Activated T-cell treated with anti-CD3 and anti-CD28 coated beads for 24 hours (primary cell): ENCODE measurements at places on chromosomes 3 and 15.

DNA sequence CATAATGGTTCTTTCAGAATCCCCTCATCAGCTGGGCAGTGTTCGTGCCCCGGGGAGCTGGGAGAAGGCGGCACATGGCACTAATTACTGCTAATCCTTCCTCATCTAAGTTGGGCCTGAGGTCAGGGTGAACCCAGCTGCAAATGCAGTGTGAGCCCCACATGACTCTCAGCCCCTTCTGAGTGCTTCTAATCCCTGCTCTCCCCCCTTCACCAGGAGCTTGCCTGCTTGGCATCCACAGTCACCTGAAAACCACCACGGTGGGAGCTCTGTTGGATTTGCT, 455 bp upstream of the TRPM1 start:
- no peak for DNase-seq

DNA sequence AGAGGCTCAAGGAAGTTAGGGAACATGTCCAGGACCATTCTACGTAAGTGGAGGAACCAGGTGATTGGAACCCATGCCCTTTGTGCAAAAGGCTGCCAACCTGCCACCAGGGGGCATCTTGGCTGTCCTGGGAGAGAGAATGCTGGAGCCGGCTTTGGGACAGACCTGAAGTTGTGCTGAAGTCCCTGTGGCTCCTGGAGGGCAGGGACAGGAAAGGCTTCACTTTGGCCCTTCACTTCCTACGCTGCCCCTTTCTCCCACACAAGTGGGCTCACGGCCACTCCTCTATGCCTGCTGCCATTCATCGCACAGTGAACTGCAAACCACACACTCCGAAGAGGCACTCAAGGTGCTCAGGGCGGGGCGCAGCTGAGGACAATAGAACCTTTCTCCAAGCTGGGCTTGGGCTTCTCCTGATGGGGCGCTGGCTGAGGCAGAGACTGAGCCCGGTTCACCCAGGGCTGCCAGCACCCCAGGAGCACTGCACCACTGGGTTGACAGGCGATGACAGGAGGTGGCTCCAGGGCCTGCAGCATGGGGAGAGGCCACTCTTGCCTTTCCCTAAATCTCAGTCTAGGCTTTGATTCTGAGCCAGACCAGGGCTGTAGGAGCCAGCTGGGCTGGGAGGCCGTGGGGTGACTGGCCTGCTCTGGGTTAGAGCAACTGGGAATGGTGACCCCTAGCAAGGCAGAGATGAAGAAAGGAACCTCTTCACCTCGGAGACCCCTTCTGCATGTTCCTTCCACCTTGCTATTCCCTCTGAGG, 8.4 kb downstream of the SHF start:
- DNase-seq, result peak; percentile 23

DNA sequence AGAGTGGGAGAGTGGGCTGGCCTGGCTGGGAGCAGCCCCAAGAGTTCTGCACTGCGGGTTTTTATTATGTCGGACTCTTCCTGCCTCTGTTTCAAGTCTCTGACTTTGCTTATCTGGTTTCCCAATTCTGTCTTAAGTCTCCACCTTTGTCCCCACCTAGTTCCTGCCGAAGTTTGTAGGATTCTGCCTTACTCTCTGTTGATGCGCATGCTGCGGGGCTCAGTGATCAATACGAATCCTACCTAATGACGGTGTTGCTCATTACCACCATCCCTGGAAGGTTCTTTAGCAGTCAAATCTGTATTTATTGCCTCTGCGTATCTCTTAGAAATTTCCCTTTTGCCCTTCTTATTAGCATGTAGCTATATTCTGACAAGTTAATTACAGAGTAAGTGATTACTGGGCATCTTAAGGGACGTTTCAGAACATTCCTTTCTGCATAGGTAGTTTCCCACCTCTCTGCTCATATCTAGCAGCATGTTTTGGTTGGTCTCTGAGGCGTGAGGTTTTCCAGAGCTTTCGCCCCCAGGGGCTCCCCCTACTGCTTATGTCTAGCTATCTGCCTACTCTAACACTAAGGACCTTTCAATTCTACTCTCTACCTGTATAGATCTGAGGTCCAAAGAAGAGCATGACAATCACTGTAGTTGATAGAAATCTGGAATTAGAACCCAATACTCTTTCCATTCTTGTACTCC, 236.0 kb upstream of the EIF1B start:
- no peak for DNase-seq

GRCh38 chr3:84755860-84756259, 202.9 kb upstream of the CADM2 start:
- DNase-seq, result no peak

DNA sequence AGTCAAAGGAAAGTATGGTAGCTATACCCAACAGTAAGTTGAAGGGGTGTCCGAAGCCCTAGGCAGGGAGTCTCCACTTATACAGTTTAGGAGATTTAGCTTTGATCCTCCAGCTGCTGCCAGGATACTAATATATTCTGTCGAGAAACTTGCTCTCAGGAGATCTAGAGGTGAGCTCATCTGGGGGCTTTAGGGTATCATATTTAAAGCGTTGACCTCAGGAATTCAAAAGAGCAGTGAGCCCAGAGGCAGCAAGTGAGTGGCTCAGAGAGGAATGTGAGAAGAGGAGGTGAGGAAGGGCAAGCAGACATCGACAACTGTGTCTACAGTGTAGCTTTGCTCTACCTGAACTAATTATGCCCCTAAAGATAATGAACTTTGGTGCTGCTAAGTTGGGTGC, 245.1 kb upstream of the LRTM1 start:
- no peak for DNase-seq

GRCh38 chr3:135453326-135453725, 512.2 kb upstream of the PPP2R3A start:
- DNase-seq, result no peak

DNA sequence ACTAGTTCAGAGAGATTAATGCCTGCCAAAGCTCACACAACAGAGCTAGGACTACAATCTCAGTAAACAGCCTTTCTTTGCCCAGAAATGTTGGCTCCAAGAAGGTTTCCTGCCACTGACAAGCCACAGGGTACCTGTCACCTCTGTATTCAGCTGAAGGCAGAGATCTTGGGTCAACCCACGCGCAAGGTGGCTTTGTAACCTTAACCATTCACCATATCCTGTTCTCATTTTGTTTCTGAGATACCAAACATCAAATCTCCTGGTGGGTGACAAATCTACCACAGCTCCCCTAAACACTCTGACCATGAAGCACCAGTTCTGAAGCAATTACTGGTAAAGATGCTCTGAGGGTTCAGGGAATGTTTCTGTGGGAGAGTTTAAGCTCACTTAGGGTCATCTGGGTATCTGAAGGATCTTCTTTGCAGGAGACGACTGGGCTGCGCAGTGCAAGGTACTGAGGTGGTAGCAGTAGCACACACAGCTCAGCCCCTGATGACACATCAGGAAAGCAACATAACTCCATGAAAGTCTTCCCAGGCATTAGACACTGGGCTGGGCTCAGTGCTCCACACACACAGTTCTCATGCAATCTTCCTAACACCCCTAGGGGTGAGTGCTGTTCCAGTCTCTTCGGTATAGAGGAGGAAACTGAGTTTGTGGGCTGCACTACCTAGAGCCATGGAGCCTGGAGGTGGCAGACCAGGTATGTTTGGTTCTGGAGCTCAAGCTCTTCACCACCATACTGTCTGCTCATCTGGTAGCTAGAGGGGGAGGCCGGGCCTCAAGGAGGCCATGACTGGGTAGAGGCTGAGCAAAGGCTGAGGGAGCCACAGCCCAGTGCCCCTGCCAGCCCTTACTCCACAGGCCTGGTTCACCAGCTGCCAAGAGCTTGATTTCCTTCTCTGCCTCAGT, 7.7 kb downstream of the CXCR6 start:
- no peak for DNase-seq

GRCh38 chr15:89893027-89893426, 767 bp downstream of the AP3S2 start:
- no peak for DNase-seq

GRCh38 chr15:32113224-32113623, 82.9 kb downstream of the CHRNA7 start:
- DNase-seq, result no peak
